CD8-positive, alpha-beta memory T cell (primary cell): ENCODE measurements at places on chromosomes 11 and 22. TPM values are rescaled to one million over a fixed set of nuclear protein-coding genes. Genes with fewer than 3 reads are reported as not detected.

The GPR83 gene
- polyA plus RNA-seq, result 0.10 TPM

The OR52I1 gene
- polyA plus RNA-seq, result not detected

- no peak for DNase-seq
Measured at GRCh38 chr11:18019650-18020049, 6.8 kb upstream of the SERGEF start.

- no peak for DNase-seq
Measured at GRCh38 chr11:17036666-17037658, 22.7 kb upstream of the PLEKHA7 start.

- DNase-seq, result no peak
Measured at GRCh38 chr11:17214338-17214737, 6.6 kb upstream of the PIK3C2A start.

DNA sequence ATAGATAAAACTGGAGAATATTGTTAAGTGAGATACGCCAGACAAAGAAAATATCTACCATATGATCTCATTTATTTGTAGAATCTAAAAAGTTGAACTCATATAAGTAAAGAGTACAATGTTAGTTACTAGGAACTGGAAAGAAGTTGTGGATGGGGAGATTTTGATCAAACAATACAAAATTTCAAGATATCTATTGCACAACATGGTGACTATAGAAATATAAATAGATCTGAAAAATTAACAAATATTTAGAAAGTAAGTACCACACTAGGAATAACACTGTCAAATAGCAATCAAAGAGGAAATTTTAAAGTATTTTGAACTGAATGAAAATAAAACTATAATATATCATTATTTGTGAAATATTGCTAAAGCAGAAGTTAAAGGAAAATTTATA lies 437.2 kb downstream of the AASDHPPT start:
- no peak for DNase-seq

- no peak for DNase-seq
Measured at GRCh38 chr11:82992223-82992622, 79.5 kb downstream of the RAB30 start.

DNA sequence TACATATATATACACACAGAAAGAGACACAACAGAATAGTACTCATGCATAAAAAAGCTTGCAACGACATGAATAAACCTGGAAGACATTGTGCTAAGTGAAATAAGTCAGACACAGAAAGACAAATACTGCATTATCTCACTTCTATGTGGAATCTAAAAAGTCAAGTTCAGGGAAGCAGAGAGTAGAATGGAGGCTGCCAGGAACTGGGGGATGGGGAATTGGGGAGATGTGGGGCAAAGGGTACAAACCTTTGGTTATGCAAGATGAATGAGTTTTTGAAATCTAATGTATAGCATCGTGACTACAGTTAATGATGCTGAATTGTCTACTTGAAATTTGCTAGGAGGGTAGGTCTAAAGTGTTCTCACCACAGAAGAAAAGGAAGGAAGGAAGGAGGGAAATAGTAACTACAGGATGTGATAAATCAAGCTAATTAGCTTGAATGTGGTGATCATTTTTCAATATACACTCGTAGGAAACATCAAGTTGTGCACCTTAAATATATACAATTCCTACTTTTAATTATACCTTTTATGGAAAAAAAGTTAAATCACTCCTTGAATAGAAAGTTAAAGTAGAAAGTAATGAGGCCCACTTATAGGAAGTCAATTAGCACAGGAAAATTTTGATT lies 33.8 kb downstream of the MMP13 start:
- DNase-seq, result no peak

DNA sequence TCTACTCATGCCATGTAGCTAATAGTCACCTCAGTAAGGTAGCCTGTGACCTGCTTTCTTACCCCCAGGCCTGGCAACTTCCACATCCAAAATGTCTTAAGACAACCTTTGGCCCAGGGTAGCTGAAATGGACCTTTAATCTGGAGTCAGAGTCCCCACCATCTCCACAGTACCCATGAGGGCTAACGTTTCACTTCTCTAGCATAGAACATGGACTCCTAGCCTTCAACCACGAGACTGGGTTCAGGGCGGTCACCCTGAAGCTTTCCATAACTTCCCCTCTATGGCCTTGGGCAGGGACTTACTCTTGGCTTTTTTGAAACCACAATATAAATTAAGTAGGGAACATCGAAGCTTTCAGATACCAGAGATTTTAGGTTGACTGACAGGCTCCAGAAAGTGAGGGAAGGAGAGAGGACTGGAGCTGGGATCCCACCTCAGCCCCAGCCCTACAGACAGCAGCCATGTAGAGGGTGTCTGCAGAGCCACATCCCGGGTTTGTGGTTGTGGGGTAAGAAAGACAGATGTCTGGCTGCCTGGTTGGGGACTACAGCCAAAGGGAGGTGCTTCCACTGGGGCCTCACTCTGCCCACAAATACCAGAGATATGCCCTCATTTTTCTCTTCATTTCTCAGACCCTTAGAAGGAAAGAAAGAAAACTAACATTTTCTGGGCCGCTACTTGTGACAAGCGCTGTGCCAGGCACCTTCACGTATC lies 2.6 kb downstream of the TBC1D10A start:
- DNase-seq, result no peak

- no peak for DNase-seq
Measured at GRCh38 chr11:122405547-122406341, 249.8 kb upstream of the UBASH3B start.

DNA sequence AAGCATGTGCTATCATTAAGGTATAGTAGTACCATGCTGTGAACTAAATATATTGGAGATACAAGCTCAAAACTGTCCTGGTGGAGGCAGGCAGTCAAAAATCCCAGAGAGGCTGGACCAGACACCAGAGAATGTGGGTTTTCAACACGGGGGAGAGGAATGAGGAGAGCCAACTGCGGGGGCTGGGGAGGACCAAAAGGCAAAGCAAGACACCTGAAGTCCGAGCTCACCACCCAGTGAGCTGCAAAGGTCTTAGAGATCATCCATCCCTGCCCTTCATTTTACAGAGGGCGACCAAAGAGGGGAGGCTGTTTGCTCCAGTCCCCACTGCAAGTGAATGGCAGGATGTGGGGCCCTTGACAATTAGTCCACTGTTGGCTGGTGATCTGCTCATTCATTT lies 10.0 kb downstream of the RIBC2 start:
- DNase-seq, result no peak

DNA sequence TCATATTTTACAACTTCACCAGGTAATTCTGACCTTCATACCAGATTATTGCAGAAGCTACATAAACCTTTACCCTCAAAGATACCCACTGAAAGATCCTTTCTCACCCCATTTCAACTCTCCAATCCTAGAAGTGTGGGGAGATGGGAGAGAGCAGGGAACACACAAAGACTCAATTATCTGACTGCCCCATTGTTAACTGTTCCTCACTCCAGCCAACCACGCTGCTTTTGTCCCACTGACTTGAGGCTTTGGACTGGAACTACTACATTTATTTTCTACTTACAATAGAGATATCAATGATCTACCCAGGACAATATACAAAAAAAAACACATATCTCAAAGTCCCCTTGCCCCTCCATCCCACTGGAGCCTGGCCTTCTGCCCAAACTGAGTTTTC lies 44.7 kb upstream of the SLN start:
- no peak for DNase-seq

DNA sequence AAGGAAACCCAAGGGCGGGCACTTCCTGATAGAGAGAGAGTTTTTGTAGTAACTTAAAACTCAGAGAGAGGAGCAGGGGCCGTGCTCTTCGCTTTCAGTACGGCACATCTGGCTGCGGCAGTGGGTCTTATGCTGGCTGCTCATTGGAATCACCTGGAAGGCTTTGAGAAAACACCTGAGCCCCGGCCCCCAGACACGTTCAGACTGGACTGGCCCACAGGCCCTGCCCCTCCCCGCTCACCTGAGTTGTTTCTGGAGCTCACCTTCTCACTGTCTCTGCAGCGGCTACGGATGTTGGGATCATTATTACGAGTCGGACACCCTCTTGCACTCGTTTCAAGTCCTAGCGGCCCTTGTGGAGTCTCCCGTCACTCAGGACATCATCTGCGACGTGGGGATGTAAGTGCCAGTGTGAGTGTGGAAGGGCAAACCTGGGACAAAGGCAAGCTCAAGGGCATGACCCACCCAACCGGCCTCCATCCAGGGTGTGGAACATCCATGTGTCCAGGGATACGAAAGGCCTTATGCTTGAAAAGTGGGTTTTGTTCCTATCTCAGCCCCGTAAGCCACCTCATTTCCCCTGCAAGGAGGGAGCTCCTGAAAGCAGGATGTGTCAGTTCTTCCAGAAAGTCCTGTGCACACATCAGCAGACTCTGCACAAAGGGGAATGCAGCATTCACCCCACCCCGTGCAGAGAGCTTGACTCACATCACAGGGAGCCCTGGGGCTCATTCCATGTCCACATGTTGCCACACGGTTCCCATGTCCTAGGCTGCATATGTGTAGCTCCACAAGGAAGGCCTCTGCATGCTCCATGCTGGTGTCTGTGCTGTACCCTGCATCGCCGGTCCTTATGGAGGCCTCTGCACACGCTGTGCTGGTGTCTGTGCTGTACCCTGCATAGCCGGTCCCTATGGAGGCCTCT lies 5.4 kb downstream of the NADSYN1 start:
- DNase-seq, result no peak

- DNase-seq, result no peak
Measured at GRCh38 chr11:130423541-130424142, 4.8 kb downstream of the ADAMTS8 start.

DNA sequence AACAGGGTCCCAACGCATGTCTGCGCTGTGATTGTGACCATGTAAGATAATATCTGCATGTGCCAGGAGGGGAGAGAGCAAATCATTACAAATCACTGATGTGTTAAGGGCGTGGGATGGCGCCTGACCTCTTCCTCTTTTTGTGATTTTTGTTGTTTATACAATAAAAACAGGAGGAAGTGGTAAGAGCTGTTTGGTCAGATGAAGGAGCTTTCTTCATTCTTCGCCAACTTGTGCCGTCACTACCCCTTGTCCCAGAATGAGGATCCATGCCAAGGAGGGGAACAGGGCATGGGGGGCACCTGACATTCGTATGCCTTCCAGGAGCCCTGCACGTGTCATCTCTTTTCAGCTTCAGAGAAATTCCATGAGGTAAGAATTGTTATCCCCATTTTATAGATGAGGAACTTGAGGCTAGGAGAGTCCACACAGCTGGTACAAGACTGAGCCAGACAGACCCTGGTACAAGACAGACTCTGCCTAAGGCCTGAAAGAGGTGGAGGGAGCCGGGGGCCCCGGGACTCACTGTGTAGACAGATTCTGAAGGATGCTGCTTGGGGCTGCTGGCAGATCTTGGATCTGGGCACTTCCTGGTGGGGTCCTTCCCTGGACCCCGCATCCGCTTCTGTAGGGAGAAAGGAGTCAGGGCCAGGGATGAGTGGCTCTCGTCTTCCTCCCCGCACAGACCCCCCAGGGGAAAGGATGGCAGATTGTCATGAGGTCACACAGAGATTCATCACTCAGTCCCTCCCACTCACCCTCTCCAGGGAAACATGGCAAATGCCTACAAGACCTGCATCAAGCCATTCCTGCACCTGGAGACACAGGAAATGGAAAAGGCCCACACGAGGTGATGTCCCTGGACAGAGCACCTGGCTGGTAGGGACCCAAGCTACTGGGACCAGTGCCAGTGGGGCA lies 34.6 kb downstream of the NFAM1 start:
- no peak for DNase-seq

The TMEM126A gene
- 72.3 TPM for polyA plus RNA-seq

DNA sequence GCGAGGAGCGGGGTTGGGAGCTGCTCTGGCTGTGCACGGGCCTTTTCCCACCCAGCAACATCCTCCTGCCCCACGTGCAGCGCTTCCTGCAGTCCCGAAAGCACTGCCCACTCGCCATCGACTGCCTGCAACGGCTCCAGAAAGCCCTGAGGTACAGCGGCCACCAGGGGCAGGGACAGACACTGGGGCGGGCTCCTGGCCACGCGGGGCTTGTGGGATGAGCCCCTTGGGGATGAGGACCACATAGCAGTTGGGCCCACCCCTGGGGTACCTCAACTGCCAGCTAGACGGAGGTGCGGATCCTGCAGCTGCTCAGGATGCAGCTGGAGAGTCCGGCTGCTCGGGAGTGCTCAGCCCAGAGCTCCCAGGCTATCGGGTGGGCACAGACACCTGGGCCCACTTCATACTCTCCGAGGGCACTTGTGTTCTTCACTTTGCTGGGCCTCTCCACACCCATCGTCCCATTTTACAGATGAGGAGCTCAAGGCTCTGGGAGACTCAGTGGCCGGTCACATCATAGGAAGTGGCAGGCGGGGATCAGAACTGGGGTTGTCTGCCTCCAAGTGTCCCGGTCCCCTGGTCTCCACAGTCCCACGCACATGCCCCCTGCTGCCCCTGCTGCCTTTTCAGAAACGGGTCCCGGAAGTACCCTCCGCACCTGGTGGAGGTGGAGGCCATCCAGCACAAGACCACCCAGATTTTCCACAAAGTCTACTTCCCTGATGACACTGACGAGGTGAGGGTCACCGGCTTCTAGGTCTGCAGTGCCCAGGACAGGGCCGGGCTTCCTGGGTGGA lies 77.6 kb downstream of the MYO7A start:
- DNase-seq, result peak; percentile 33

DNA sequence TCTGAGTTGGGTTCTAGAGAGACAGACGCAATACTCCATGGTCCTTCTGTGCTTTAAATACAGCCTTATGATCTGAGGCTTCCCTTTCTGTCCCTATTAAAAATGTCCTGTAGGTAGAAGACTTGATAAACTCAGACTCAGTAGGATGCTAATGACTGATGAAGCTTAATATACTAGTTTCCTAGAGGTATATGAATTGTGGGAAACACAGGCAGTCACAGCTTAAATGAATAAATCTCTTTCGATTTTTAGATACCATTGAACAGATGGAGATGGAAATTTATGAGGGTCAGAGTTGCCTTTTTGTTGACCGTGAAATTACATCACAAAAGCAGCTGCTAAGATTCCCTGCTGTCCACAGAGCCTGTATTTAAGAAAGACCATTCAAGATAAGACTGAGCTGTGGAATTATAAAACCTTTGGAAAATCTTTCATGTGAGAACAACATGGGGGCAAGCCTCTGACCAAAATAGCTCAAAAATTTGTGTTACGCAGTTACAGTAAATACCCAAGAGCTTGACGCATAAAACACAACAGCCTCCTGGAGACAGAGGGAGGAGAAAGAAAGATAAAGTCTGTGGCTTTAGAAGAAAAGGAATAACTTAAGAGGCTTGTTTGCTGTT lies 172.3 kb downstream of the AASDHPPT start:
- DNase-seq, result no peak

The ENTHD1 gene
- polyA plus RNA-seq, result 0.16 TPM
